ENCODE measurements at places on chromosomes 13 and 19.
A peak's percentile ranks its signal among the peaks of the same experiment; 100 is the strongest.

GRCh38 chr19:33203529-33203928 is 9.4 kb downstream of the LRP3 start:
- no peak for DNase-seq

DNA sequence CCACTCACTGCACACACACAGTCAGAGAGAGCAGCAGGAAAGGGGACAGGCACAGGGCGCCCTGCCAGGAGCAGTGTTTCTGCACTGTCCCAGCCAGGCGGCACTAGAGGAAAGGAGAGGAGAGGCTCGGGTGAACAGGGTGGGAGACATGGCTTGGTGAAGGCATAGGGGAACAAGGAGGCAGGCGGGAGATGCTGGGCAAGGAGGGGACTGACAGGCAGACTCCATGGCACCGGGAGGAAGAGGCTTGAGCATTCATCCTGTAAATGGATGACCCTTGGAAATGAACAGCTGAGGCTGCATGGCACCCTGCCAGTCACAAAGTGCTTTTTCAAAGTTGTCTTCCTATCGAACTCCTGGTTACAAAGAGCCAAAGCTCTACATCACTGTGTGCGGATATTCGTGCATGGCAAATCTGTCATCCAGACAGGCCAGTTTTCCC is 22.4 kb downstream of the MED26 start:
- DNase-seq = no peak

GRCh38 chr19:42129399-42130253 is 2.6 kb downstream of the POU2F2 start:
- no peak for DNase-seq

- peak; percentile 92 for DNase-seq
Observed at GRCh38 chr19:41352609-41353465, 885 bp downstream of the TGFB1 start.

DNA sequence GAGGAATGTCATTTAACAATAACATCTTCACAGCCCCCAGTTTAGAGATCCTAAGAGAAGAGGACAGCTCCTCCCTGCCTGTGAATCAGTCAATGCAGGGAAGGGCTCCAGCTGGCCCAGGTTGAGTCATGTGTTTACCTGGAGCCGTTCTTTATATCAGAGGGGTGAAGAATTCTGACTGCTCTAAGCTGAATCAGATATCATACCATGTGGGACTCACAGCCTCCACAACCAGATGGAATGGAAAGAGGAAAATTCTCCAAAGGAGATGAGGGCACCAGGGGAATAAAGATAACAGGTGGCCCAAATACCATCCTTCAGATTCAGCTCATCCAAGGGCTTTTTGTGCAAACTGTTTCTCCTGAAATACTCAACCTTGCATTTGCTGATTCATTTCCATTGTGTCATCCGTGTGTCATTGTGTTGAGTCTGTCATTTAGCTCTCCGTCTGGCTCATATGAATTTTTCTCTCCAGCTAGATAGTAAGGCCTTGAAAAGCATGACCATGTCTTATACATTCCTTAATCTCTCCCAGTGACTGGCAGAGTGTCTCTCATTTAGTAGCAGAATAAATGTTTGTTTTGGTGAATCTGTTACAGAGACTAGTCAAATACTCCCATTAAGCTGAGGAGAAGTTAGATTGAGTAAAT is 217.9 kb downstream of the RFC3 start:
- DNase-seq = no peak

- DNase-seq = peak; percentile 85
Observed at GRCh38 chr13:75326173-75327134, 155.5 kb downstream of the TBC1D4 start.

All from activated CD8-positive, alpha-beta memory T cell treated with anti-CD3 and anti-CD28 coated beads for 24 hours (primary cell).